ENCODE measurements at places on chromosomes 7 and 10.

DNA sequence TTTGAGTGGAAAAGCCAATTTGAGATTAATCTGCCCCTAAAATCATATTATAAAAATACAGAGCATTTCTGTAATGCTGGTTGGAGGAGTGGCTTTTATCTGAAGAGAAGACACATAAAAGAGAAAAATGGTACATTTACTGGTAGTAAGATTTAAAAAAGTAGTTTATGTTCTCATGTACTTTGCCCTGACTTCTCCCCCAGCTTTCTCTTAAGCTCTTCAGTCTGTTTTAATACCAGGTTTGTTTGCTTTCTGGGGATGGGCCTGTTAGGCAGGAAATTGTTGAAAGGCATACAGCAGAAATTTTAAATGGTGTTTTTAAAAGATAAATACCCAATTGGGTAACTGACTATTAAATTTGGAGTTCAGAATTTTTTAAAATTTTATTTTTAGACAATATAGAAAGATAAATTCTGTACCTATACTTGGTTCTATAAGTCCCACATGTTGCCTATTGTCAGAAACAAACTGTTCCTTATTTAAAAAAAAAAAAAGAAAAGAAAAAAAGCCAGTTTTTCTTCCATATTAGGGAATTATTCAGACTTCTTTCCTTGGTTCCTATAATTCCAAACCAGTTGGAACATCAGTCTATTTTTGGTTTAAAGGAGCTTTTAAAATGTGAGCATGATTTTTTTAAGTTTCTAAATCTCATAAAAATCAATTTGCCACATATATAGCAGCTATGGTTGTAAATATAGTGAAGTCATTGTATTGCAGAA is 136.6 kb downstream of the ARID5B start:
- DNase-seq, result no peak

DNA sequence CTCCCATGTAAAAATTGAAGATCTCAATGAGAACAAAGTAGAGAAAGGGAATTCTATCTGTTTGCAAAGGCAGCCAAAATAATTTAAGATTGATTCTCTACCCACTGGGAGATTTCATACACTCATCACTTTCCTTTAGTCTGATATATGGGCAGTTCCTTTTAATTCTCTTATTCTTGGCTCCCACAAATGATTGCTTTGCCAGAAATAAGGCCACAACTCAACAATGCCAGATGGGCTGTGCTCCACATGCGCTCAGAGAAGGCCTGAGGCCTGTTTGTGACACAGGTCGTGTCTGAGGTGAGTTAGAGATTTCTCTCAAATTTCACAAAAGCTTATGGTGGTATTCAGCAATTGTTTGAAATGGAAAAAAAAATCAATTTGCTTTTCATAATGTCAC is 501.9 kb upstream of the SEMA3D start:
- no peak for DNase-seq

GRCh38 chr7:76515999-76516443 is 5.7 kb downstream of the UPK3B start:
- DNase-seq, result peak; percentile 0

DNA sequence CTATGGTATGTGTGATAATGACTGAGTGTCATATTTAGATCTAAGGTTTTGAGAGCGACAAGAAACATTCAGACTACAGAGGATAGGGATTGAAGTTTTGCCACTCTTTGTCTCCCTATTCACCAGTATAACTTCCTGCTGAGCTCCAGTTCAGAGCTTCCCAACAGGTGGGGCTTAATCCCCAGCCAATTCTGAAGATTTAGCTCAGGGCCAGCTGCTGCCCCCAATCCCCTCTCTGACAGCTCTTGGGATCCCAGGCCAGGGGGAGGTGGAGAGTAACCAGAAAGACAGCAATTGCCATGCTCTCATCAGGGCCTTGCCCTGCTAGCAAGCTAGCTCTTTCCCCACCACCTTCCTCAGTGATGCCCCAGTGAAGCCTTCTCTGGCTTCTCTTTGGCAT is 57.8 kb downstream of the TRIL start:
- DNase-seq, result peak; percentile 35

Data from iPS-NIHi11 (cell line).